Stimulated activated CD4-positive, alpha-beta T cell treated with anti-CD3 and anti-CD28 coated beads, Interleukin-2, amount 100 ng/mL, for 48 hours (primary cell): ENCODE measurements at places on chromosomes 16 and 17.

- DNase-seq, result no peak
Measured at GRCh38 chr16:51655249-51655648, 504.2 kb upstream of the SALL1 start.

GRCh38 chr16:67104061-67104460 lies 5.7 kb upstream of the PHAF1 start:
- no peak for DNase-seq

GRCh38 chr16:78815713-78816112 lies 716.3 kb downstream of the WWOX start:
- DNase-seq, result no peak

GRCh38 chr17:13822700-13823099 lies 221.0 kb upstream of the HS3ST3A1 start:
- DNase-seq, result no peak

GRCh38 chr16:53159781-53160436 lies 105.1 kb downstream of the CHD9 start:
- DNase-seq, result no peak

DNA sequence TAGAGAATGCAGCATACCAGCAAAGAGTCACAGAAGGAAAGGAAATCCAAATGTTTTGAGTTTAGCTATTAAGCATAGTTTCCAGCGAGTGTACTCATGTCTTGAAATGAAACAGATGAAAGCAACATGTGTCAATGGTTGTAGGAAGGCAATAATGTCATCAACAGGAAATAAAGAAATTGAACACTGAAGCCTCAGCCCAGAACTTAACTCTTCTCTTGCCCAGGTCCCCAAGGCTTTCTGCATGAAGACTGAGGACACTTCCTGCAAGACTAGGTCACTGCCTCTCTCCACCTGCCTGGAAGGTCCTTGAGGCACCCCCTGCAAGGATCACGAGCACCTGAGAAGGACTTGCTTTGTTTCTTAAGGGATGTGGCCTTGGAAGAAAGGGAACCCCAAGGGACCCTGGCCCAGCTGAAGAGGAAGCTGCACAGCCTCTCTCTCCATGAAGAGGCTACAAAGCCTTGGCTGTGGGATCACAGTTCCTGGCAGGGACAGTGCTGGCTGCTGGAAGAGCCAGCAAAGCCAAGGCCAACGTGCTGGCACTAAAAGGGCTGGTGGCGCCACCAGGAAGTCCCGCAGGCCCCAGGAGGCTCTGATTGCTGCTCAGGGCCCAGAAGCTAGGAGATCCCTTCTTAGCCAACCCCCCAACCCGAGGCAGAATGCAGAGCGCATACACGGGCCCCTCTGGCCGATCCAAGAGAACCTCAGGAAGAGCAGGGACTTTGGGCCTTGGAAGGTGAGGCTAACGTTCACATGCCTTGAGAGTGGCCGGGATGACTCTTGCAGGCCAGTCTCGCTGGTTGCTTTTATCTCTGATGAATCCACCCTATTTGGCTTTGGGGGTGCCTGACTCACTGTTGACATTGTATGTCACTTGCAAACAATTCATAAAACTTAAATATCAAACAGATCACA lies 23.4 kb upstream of the AXIN2 start:
- no peak for DNase-seq

DNA sequence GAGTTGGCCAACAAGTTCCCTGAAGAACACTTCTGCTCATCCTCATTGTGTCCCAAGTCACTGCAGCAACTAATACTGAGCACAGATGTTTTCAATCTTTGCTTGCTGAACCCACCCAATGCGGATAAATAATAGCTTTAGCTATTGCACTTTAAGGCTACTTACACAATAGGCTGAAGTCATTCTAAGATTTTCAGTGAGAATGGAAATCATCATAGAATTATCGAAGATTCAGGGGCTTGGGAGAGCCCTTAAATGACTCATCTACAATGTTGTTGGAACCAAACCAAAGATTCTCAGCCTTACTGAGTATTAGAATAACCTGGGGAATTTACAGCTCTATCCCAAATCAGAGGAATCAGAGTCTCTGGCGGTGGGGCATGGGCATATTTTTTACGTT lies 51.2 kb downstream of the SYCE1L start:
- no peak for DNase-seq

DNA sequence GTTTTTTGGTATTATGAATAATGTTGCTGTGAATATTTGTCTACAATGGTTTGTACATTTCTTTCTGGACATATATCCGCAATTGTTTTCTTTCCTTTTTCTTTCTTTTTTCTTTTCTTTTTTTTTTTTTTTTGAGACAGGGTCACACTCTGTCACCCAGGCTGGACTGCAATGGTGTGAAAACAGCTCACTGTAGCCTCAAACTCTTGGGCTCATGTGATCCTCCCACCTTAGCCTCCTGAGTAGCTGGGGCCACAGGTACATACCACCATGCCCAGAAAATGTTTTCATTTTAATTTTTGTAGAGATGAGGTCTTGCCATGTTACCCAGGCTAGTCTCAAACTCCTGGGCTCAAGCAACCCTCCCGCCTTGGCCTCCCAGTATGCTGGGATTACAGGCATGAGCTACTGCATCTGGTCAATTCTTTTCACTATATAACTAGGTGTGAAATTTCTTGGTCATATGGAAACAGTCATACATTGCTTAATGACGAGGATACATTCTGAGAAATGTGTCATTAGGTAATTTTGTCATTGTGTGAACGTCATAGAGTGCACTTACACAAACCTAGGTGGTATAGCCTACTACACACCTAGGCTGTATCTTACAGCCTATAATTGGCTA lies 15.2 kb downstream of the IL21R start:
- DNase-seq, result no peak

DNA sequence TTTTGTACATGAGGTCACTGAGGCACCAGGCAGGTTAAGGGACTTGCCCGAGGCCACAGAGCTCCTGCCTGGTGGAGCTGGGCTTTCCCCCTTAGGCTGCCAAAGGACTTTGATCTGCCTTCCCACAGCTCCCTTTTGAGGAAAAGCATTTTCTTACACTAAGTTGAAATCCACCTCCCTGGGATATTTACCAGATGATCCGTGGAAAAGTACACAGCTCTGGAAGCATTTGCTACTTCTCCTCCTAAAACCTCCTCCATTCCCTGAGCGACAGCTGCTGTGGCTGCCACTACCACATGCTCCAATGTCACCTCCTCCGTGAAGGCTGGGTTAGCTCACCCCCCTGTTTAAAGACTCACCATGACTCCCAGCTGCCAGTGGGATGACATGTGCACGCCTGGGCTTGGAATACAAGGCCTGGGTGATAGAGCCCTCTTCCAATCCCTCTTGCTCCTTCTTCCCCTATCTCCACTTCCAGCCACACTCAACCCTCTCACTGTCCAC lies 1.2 kb upstream of the MPRIP start:
- DNase-seq, result no peak

GRCh38 chr16:88303890-88304819 lies 78.6 kb upstream of the ZNF469 start:
- DNase-seq, result no peak

- no peak for DNase-seq
Measured at GRCh38 chr16:69107316-69107962, 2.0 kb downstream of the HAS3 start.

GRCh38 chr17:2125013-2125535 lies 70.2 kb downstream of the HIC1 start:
- no peak for DNase-seq

- no peak for DNase-seq
Measured at GRCh38 chr17:69874175-69874670, 200.8 kb upstream of the KCNJ16 start.

GRCh38 chr17:3843935-3844516 lies 2.0 kb downstream of the NCBP3 start:
- peak; percentile 32 for DNase-seq

- no peak for DNase-seq
Measured at GRCh38 chr17:45702666-45703266, 81.4 kb upstream of the CRHR1 start.

DNA sequence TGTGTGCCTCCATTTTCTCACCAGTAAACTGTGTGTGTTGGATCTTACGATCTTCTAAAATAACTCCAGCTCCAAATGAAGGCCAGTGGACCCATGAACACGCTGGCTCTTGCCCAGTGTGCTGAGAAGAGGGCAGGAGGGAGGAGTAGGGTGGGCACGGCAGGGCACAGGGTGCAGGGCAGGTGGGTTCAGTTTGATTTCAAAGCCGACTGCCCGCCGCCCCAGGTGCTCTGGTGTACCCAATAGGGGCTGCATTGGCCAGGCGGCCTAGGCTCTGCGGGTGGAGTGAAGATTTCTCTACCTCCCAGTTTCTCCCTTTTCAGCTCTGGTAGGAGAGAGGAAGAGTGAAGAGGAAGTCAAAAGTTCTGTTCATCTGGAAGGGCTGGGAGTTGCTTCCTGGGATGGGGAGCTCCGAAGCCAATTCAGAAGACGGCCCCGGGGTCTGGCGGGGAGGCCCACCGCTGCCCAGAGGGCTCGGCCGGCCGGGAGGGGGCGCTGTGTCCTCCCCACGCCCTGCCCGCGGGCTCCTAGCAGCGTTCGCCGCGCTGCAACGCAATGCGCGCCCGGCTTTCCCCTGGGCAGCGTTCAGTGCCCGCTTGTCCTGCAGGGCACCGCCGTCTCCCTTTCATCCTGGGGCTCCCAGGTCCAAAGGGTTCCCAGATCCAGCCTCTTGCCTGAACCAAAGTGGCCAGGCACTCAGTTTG lies 1.1 kb upstream of the CRHR1 start:
- DNase-seq, result peak; percentile 57

GRCh38 chr17:74089869-74090464 lies 113.5 kb upstream of the RPL38 start:
- peak; percentile 67 for DNase-seq

GRCh38 chr17:80717720-80718083 lies 173.1 kb downstream of the RPTOR start:
- no peak for DNase-seq

GRCh38 chr16:20849589-20850390 lies 43.5 kb downstream of the REXO5 start:
- DNase-seq, result peak; percentile 65
